Gastroesophageal sphincter (tissue), 4 donors: ENCODE measurements at places on chromosomes 2 and 18. TPM values are rescaled to one million over a fixed set of nuclear protein-coding genes. Genes with fewer than 3 reads are reported as not detected.

DNA sequence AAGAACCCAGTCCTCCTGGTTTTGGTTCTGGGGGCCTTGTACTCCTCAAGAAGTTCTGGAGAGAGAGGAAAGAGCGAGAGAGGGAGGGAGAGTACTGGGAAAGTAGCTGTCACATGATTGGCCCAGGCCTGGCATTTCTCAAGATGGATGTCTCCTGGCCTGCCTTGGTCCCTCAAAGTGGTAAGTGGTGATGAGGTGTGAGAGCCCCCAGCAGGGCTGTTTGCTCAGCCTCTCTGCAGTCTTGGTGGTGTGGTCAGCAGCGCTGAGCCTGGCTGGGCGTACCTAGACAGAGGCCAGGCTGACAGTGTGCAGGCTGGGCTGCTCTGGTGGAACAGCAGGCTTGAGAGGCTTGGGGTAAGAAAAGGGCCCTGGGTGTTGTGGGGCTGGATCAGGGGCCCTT lies 2.5 kb downstream of the SPEG start:
- no peaks in the 10 kb centered on the region for H3K36me3 ChIP-seq
- H3K27ac ChIP-seq, result peak overlapping the region; percentile 97
- H3K4me3 ChIP-seq, result no peak overlapping the region
- H3K27me3 ChIP-seq, result peaks cover 27% of the 10 kb centered on the region
- H3K4me1 ChIP-seq, result peaks cover 28% of the 10 kb centered on the region
- ATAC-seq, result no peak

GRCh38 chr2:222057347-222058073 lies 241.3 kb downstream of the PAX3 start:
- no peak overlapping the region for H3K4me3 ChIP-seq
- peak; percentile 42 for ATAC-seq
- no peaks in the 10 kb centered on the region for H3K4me1 ChIP-seq
- no peaks in the 10 kb centered on the region for H3K36me3 ChIP-seq
- H3K27ac ChIP-seq, result no peak overlapping the region
- H3K27me3 ChIP-seq, result peaks cover 93% of the 10 kb centered on the region

Gene ZNF142
- 31.6 TPM for total RNA-seq

Gene MAP2
- total RNA-seq, result 19.9 TPM

- no peaks in the 10 kb centered on the region for H3K27me3 ChIP-seq
- H3K36me3 ChIP-seq, result no peaks in the 10 kb centered on the region
- H3K4me3 ChIP-seq, result no peak overlapping the region
- ATAC-seq, result no peak
- no peaks in the 10 kb centered on the region for H3K4me1 ChIP-seq
- H3K27ac ChIP-seq, result no peak overlapping the region
Observed at GRCh38 chr2:114259389-114259788, 183.1 kb upstream of the DPP10 start.

DNA sequence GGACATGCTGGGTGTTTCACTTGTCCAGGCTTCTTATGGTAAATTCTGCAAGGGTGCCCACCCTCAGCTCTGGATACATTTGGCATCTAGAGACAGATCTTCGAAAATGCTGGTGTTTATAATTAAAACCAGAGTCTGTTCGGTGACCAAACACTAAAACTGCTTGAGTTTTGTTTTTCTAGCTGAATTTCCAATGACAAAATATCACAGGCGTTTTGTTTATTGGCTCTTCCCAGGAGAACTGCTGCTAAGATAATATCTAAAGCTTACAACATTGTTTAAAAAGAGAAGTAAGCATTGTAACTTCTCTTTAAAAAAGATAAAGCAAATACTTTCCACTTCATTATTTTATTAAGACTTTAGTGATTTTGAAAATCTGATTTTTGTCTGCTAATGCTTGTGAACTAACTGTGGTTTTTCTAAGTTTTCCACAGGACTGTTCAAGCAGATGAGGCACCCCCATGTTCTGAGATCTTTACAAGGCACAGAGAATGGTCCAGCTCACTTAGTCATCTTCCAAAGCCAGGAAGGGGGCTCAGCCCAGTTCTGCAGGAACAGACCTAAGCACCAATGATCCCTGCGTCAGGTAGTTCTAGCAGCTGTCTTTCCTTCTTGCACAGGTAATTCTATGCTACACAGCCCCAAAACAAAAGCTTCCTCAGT lies 94.8 kb upstream of the LTBP1 start:
- H3K4me3 ChIP-seq, result no peak overlapping the region
- H3K4me1 ChIP-seq, result no peaks in the 10 kb centered on the region
- H3K36me3 ChIP-seq, result no peaks in the 10 kb centered on the region
- H3K27me3 ChIP-seq, result no peaks in the 10 kb centered on the region
- ATAC-seq, result no peak
- no peak overlapping the region for H3K27ac ChIP-seq

DNA sequence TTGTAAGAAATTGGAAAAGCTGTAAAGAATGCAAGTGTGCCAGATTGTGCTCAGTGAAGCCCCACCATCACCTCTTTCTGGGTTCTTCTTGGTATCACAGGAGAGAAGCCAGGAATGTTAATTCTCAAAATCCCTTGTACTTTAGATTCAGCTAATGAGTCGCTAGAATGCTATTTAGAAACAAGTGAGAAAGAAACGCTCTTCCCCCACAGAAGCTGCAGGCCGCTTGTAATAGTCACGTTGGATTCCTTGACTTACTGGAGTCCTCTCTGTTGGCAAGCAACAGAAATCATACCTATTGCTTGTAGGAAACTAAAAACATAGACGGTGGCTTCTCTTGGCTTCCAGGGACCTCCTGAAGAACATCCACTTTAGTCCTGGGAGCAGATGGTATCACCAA lies 375.6 kb upstream of the LRATD1 start:
- ATAC-seq, result no peak
- H3K4me1 ChIP-seq, result no peaks in the 10 kb centered on the region
- H3K27ac ChIP-seq, result no peak overlapping the region
- no peaks in the 10 kb centered on the region for H3K27me3 ChIP-seq

GRCh38 chr2:34003795-34004194 lies 404.7 kb upstream of the FAM98A start:
- H3K27me3 ChIP-seq, result no peaks in the 10 kb centered on the region
- no peaks in the 10 kb centered on the region for H3K4me1 ChIP-seq
- ATAC-seq, result no peak
- no peak overlapping the region for H3K4me3 ChIP-seq

DNA sequence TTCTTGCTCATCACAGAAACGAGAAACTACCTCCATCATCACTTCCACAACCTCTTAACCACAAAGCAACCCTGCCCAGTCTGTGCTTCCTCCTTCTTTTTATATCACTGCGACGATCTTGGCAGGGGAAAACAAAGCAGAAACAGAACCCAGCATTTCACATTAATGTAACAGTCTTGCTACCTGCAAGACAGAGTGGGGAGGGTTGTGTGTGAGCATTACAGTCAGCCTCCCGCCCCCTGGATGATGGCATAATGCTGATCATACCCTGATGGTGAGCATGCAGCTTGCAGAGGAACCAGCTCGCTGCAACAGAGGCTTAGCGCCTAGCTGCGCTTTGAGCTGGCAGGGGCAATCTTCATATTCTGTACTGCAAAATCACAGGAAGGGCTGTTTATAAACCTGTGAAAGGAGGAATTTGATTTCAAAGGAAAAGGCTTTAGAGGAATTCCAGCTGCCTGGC lies 376.1 kb downstream of the IRS1 start:
- no peak overlapping the region for H3K4me3 ChIP-seq
- no peak for ATAC-seq
- H3K27me3 ChIP-seq, result no peaks in the 10 kb centered on the region
- no peaks in the 10 kb centered on the region for H3K36me3 ChIP-seq
- H3K4me1 ChIP-seq, result peaks cover 3% of the 10 kb centered on the region

GRCh38 chr2:203993011-203993410 lies 56.4 kb downstream of the ICOS start:
- H3K4me3 ChIP-seq, result no peak overlapping the region
- ATAC-seq, result no peak
- H3K36me3 ChIP-seq, result no peaks in the 10 kb centered on the region
- H3K4me1 ChIP-seq, result peaks cover under 1% of the 10 kb centered on the region
- H3K27me3 ChIP-seq, result no peaks in the 10 kb centered on the region

GRCh38 chr2:66507673-66508201 lies 72.8 kb downstream of the MEIS1 start:
- no peak for ATAC-seq
- H3K27me3 ChIP-seq, result no peaks in the 10 kb centered on the region
- H3K36me3 ChIP-seq, result peaks cover 12% of the 10 kb centered on the region
- peak overlapping the region; percentile 26 for H3K4me3 ChIP-seq
- H3K4me1 ChIP-seq, result peaks cover 29% of the 10 kb centered on the region

DNA sequence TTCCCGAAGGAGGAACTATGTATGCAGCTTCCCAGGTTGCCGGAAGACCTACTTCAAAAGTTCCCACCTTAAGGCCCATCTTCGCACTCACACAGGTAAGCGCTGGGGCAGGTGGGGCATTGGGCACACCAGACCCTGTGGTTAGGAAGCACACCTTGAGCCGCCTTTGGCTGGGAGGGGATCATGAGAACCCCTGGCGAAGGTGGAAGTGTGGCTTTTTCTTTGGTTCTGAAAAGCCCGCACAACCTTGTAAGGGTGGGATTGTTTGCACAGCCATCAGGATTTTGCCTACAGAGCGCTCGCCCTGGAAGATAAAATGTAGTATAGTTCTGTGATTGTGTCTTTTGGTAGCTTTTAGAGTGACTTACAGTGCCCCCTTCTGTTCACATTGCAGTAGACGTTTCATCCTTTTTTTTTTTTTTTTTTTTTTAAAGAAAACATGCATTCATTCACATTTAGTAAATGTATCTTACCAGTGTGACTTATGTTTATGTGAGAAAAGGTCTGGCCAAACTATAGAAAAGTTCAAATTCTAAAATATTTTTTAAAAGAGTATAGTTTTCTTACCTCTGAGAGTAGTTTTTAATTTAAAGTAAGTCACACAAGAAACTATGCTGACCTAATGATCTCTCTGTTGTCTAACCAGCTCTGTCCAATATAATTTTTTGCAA lies 5.3 kb downstream of the KLF11 start:
- no peaks in the 10 kb centered on the region for H3K27me3 ChIP-seq
- H3K4me1 ChIP-seq, result peaks cover 82% of the 10 kb centered on the region
- ATAC-seq, result no peak

- H3K36me3 ChIP-seq, result no peaks in the 10 kb centered on the region
- no peak overlapping the region for H3K4me3 ChIP-seq
- no peaks in the 10 kb centered on the region for H3K27me3 ChIP-seq
- ATAC-seq, result no peak
- no peaks in the 10 kb centered on the region for H3K4me1 ChIP-seq
- no peak overlapping the region for H3K27ac ChIP-seq
Observed at GRCh38 chr18:62952807-62953206, 237.5 kb downstream of the PHLPP1 start.

Gene SIX2
- 1.7 TPM for total RNA-seq

DNA sequence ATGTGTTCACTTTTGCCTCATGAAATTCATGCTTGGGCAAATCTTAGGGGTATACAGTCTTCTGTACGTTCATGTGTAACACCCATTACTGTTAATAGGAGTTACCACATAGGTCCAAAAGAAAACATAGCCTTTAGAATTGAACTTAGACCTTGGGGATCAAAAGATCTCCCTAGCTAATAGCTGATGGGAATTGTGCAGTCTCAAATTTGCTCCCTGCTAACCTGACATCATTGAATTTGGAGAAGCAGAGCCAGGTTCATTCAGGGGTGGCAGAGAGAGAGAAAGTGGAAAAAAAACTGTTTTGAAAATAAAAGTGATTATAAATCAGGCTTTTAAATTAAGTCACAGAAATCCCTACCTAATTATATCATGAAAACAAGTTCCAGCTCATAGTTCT lies 28.0 kb upstream of the PPP3R1 start:
- H3K4me1 ChIP-seq, result peaks cover 17% of the 10 kb centered on the region
- no peak for ATAC-seq
- no peaks in the 10 kb centered on the region for H3K36me3 ChIP-seq
- no peak overlapping the region for H3K4me3 ChIP-seq
- H3K27me3 ChIP-seq, result no peaks in the 10 kb centered on the region

GRCh38 chr2:213238753-213239495 lies 45.3 kb upstream of the SPAG16 start:
- no peaks in the 10 kb centered on the region for H3K4me1 ChIP-seq
- no peaks in the 10 kb centered on the region for H3K27me3 ChIP-seq
- H3K27ac ChIP-seq, result no peak overlapping the region

Gene GKN1
- total RNA-seq, result not detected

- no peak overlapping the region for H3K27ac ChIP-seq
- H3K36me3 ChIP-seq, result no peaks in the 10 kb centered on the region
- no peaks in the 10 kb centered on the region for H3K27me3 ChIP-seq
- no peak for ATAC-seq
- H3K4me3 ChIP-seq, result no peak overlapping the region
Observed at GRCh38 chr2:17181051-17181752, 337.0 kb downstream of the RAD51AP2 start.

GRCh38 chr2:201661366-201661765 lies 18.1 kb upstream of the TMEM237 start:
- no peak for ATAC-seq
- no peaks in the 10 kb centered on the region for H3K4me1 ChIP-seq
- peaks cover 6% of the 10 kb centered on the region for H3K27me3 ChIP-seq
- H3K4me3 ChIP-seq, result no peak overlapping the region
- H3K36me3 ChIP-seq, result no peaks in the 10 kb centered on the region
- no peak overlapping the region for H3K27ac ChIP-seq

GRCh38 chr18:13219593-13220159 lies 1.1 kb downstream of the LDLRAD4 start:
- H3K4me1 ChIP-seq, result peaks cover 57% of the 10 kb centered on the region
- no peak for ATAC-seq
- H3K27me3 ChIP-seq, result no peaks in the 10 kb centered on the region
- H3K4me3 ChIP-seq, result peak overlapping the region; percentile 75
- no peaks in the 10 kb centered on the region for H3K36me3 ChIP-seq

DNA sequence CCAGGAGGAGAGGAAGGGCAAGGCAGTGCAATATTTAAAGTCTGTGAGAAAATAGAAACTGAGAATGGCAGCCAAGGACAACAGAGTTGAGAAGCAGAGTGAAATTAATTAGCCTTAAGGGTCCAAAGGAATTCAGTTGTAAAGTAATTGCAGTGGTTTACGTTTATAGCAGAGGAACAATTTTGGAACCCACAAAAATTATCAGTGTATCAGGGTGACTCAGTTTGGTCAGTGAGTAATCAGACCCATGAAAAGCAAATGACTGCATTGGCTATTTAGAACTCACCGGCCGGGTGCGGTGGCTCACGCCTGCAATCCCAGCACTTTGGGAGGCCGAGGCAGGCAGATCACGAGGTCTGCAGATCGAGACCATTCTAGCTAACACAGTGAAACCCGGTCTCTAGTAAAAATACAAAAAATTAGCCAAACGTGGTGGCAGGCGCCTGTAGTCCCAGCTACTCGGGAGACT lies 245.8 kb upstream of the SLC39A10 start:
- no peaks in the 10 kb centered on the region for H3K27me3 ChIP-seq
- no peaks in the 10 kb centered on the region for H3K4me1 ChIP-seq
- H3K4me3 ChIP-seq, result no peak overlapping the region
- H3K36me3 ChIP-seq, result no peaks in the 10 kb centered on the region
- H3K27ac ChIP-seq, result no peak overlapping the region

Gene FOXI3
- total RNA-seq, result not detected
